Stimulated activated CD4-positive, alpha-beta T cell treated with anti-CD3 and anti-CD28 coated beads, TNF-alpha, amount 100 ng/mL, for 48 hours (primary cell): ENCODE measurements at places on chromosomes 1 and 21.

GRCh38 chr21:37915497-37915911 lies 753 bp downstream of the KCNJ6 start:
- no peak for DNase-seq

DNA sequence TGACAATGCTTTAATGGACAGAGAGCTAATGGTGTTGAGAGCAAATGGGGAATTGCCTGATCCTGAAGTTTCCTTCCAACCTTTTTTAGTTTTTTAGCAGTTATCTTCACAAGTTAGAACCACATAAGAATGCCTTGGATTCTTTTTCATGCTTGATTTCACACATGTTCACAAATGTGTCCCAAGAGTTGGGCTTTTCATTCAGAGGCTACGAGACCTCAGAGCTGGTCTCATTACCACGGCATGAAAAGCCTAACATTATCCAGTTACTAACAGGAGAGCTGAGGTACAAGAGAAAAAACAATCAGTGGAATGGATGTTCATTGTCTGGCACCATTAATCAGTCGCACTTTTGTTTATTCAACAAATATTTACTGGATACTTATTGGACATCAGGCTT lies 340.6 kb downstream of the ZNF326 start:
- no peak for DNase-seq

DNA sequence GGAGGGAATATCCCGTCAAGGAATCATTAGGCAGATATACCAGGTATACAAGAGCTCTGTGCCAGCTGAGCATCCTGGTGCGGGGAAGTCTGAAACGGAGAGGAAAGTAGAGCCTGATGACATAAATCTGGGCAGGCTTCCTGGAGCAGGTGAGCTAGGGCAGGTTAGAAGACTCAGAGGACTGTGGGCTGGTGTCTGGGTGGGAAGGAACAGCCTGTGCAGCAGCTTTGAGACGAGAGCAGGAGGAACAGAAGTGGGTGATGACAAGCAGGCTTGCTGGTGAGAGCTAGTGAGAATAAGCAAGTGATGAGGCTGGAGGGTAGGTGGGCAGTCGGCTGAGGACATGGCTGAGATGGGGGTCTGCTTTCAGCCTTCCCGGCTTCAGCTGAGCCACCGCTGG lies 6.7 kb downstream of the CELSR2 start:
- no peak for DNase-seq

DNA sequence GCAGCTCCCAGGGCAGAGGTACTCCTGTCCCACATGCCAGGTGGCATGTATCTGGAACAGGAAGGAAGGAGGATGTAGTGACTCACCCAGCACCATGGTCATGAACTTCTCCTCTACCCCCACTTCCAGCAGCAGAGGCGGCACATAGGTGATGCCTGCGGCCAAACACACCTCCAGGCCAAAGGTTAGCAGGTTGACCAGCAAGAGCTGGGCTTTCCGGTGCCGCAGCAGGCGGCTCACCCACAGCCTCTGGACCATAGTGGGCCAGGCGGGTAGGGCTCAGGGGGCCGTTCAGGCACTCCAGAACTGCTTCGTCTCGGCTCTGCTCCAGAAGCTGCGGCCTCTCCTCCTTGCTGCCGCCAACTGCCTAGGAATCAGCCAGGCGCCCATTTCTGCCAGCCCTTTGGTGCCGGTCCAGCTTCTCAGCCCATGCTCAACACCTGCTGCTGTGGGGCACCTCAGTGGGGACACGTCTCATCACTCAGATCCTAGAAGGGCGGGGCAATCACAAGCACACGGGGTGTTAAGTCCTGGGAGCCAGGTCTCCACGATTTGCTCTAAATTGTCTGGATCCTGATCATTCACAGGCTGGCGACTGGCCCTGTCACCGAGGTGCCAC lies 15.8 kb downstream of the SLC45A3 start:
- no peak for DNase-seq

DNA sequence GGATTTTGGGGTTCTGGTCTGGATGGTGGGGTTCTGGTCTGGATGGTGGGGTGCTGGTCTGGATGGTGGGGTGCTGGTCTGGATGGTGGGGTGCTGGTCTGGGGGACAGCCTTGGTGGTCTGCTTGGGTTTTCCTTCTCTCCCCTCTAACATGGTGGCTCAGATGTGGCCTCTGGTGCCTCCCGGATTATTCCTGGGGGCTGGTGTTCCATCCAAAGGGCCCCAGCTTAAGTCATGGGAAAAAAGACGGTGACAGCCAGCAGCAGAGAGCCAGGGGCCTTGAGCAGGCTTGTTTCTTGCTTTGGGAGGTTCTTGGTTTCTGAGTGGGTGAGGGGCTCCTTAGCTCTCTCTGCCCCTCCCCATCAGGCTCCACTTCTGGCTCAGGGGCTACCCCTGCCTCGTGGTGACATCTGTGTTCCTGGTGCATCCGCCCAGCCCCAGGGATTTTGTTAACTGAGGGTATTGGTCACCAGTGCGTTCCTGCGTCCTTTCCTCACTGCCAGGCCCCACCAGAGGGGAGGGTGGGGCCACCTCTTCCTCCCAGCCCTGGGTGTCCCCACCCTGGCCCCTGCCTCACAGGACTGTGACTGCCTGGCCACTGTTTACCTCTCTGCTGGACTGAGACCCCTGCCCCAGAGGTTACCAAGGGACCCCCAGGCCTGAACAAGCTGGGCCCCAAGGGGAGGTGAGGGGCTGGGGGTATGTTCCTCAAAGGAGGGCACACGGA lies 43.2 kb upstream of the ACTRT2 start:
- no peak for DNase-seq

DNA sequence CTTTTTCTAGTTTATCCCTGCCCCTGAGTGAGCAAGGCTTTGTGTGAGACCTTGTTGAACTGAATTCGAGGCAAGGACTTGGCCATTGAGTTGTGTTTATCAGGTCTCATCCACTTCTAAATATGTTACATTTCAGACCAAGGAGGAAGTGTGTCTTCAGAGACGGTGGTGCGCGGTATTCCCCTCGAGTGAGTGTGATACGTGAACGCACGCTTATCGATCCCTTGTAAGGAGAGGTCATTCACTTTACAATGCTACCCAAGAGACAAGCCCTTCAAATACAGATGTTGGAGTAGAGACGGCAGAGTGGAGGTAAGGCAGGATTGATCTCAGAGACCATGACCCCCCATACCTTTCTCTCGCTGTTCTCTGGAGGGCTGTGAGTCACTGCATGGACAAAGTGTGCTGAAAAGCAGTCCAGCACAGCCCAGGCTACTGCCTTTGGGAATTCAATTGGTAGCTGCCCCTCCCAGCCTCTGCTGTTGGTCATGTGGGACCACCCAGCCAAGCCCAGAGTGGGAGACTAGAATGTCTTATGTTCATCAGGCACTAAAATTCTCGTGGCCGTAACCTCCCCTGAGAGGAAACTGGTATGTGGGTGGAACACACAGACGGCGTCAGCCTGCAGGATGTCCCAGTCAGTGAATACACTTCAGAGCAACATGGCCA lies 16.3 kb upstream of the MTARC1 start:
- DNase-seq = no peak

DNA sequence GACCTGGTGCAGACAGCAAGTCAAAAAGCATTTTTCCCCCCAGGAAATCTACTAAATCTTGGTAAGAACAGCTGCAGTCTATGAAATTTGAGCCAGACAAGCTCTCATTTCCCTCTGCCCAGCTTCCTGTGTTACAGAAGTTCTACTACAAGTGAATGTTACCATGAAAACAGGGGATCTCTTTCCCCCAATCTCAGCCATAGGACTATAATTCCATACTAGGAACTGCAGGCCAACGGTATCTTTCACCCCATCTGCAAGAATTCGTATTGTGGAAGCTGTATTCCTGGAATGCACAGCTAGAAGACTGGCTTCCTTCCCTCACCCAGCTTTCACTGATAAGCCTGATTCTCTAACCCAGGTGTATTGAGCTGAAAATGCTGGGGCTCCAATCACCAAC lies 1655.4 kb downstream of the BRINP3 start:
- no peak for DNase-seq

- DNase-seq = no peak
Observed at GRCh38 chr1:209853676-209854075, 25.9 kb downstream of the UTP25 start.

DNA sequence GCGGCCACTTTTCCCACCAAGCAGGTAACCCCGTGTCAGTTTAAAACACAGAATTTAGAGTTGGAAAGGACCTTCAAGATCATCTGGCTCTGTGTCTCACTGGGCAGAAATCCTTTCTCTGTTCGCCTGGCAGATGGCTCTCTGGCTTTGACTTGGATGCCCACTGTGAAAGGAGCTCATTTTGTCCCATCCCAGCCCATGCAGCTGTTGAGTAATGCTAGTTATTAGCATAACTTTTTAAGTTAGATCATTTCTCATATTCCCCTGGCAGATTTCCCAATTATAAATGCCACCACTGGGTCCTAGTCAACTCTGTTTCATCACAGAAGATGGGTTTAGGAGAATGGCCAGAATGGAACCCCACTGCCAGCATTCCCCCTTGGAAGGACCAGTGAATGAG lies 55.9 kb downstream of the SLC35F3 start:
- DNase-seq = no peak

DNA sequence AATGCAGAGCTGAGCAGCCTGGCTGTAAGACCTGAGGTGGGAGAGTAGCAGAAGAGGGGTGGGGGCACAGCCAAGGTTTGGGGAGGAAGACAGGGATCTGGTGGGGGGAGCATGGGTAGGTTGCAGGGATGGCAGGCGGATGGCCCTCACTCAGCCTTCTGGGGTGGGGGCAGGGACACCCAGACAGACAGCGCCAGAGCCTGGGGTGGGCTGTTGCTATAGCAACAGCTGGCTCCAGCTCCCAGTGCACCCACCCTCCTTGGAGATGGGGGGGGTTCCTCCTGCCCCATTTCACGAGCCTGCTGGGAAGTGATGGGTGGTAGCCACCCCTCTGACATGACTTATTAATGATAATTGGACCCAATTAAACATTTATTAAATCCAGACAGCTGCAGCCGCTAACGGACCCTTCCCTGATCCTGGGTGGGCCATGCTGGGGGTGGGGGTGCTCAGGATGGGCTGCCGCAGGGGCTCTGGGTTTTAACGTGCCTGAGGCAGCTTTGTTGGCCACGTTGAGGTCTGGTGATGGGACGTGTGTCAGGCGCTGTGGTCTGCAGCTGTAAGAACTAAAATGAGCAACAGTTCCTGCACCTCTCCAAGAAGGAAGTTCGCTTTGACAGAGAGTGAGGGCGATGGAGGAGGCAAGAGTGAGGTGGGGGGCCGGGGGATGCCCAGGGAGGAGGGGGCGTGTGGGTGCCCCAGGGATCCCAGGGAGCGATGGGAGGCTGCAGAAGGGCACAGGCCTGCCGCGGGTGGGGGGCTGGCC lies 19.4 kb downstream of the AGRN start:
- no peak for DNase-seq

DNA sequence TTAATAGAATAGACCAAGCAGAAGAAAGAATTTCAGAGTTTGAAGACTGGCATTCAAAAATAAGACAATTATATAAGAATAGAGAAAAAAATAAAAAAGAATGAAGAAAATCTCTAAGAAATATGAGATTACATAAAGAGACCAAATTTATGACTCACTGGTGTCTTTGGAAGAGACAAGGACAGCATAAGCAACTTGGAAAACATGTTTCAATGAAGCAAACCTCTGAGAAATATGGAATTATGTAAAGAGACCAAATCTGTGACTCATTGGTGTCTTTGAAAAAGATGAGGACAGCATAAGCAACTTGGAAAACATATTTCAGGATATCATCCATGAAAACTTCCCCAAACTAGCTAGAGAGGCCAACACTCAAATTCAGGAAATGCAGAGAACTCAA lies 60.4 kb upstream of the LYPLAL1 start:
- no peak for DNase-seq

- no peak for DNase-seq
Observed at GRCh38 chr1:77468949-77469710, 187.3 kb downstream of the AK5 start.

DNA sequence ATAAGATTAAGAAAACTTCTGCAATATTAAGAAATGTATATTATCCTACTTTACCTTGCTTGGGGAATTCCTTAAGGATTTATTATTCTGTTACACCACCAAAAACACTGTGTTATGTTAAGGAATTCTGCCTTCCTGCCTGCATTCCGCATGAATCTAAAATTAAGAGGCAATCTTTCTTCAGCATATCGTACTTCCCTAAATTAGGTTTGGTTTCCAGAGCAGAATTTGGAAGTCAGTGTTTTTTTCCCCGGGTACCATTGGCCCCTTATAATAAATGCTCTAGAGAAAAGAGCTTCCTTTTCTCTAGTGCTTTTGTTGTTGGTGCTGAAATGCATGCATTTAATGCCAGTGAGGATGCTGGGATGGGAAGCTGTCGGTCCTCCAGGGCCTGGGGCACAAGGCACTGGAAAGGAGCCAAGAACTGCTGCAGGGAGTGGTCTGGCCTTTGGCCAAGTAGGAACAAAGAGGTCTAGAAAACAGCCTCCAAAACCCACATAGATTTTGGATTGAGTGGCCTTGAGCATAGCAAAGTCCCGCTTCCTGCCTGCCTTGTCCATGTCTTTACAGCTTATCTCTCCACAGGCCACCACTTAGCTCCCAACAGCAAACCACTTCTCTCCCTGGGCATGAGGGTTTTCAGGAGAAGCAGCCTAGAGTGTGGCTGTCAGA lies 69.9 kb downstream of the RRAGC start:
- no peak for DNase-seq

GRCh38 chr1:56173736-56174135 lies 405.6 kb downstream of the PLPP3 start:
- DNase-seq = no peak

DNA sequence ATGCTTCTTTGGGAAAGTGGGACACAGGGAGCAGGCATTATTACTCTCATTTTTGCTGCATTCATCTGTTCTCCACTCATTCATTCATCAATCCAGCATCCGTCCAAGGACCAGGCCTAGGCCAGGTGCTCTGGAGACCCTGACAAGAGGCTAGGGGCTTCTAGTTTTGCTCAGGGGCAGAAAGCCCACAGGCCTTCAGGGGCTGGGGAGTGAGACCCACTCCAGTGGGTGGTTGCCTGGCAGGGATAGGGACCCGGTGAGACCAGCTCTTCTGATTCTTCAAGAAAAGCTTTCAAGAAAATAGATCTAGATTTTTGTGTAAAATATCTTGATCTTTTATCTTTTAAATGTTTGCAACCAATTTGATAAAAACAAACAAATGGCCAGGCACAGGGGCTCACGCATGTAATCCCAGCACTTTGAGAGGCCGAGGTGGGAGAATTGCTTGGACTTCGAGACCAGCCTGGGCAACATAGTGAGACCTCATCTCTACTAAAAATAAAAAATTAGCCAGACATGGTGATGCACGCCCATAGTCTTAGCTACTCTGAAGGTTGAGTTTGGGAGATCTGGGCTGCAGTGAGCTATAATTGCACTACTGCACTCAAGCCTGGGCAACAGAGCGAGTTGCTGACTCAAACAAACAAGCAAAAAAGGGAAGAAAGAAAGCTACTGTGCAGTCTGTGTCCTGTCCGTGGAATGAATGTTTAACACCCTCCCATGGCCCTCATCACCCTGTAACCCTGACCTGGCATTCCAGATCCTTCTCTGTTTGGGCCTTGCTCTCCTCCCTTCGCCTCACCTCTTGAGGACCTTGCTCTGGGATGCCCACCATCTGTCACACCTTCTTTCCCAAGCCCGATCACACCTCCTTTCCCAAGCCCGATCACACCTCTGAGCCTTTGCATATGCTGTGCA lies 17.3 kb upstream of the LRP8 start:
- DNase-seq = no peak
